ENCODE measurements at places on chromosomes 2 and 18. TPM values are rescaled to one million over a fixed set of nuclear protein-coding genes. Genes with fewer than 3 reads are reported as not detected.

The CENPA gene
- total RNA-seq, result 2.4 TPM

The DSC3 gene
- 18.1 TPM for total RNA-seq

The SFXN5 gene
- 13.2 TPM for total RNA-seq

The ARL4C gene
- 43.8 TPM for total RNA-seq

The VIL1 gene
- total RNA-seq, result not detected

The GKN2 gene
- not detected for total RNA-seq

The UGT1A10 gene
- not detected for total RNA-seq

The FSHR gene
- not detected for total RNA-seq

The ZRANB3 gene
- total RNA-seq, result 23.3 TPM

The AMER3 gene
- 11.8 TPM for total RNA-seq

The ARMC9 gene
- total RNA-seq, result 63.1 TPM

The EGR4 gene
- not detected for total RNA-seq

The COL6A3 gene
- total RNA-seq, result 291 TPM

The PGAP1 gene
- total RNA-seq, result 72.3 TPM

The ANKRD62 gene
- not detected for total RNA-seq

The TTN gene
- total RNA-seq, result 286 TPM

The CETN1 gene
- total RNA-seq, result not detected

The STPG4 gene
- not detected for total RNA-seq

The KANSL1L gene
- total RNA-seq, result 94.0 TPM

The NTSR2 gene
- total RNA-seq, result 0.44 TPM

The MERTK gene
- total RNA-seq, result 12.6 TPM

The GATA6 gene
- total RNA-seq, result 0.88 TPM

The TBC1D8 gene
- total RNA-seq, result 20.8 TPM

The GPD2 gene
- total RNA-seq, result 72.7 TPM

The TSPYL6 gene
- 0.44 TPM for total RNA-seq

The CACNB4 gene
- total RNA-seq, result 26.2 TPM

The HRH4 gene
- total RNA-seq, result not detected

The ID2 gene
- 208 TPM for total RNA-seq

The SERPINB3 gene
- total RNA-seq, result not detected

The SCN3A gene
- 40.8 TPM for total RNA-seq

The ATIC gene
- total RNA-seq, result 28.0 TPM

The RAD51AP2 gene
- 0.27 TPM for total RNA-seq

The LYG2 gene
- total RNA-seq, result not detected

The RGPD3 gene
- 1.3 TPM for total RNA-seq

The HOXD12 gene
- not detected for total RNA-seq

The KRTCAP3 gene
- not detected for total RNA-seq

The GCG gene
- 0.99 TPM for total RNA-seq

The POTEI gene
- 0.22 TPM for total RNA-seq

The RMND5A gene
- 93.2 TPM for total RNA-seq

The FABP1 gene
- not detected for total RNA-seq

The UGT1A9 gene
- not detected for total RNA-seq

The DSG4 gene
- total RNA-seq, result not detected

The GREB1 gene
- total RNA-seq, result 18.5 TPM

The TET3 gene
- total RNA-seq, result 29.6 TPM

The FHOD3 gene
- 49.9 TPM for total RNA-seq

The APOB gene
- 0.11 TPM for total RNA-seq

The PLB1 gene
- total RNA-seq, result 4.1 TPM

The DNAH7 gene
- total RNA-seq, result 6.1 TPM

The DCDC2C gene
- 1.6 TPM for total RNA-seq

The KLHL29 gene
- 31.6 TPM for total RNA-seq

The KCNJ3 gene
- total RNA-seq, result 9.5 TPM

The DNER gene
- 83.2 TPM for total RNA-seq

Measured in camera-type eye (tissue), 1 donor.